ENCODE measurements at places on chromosomes 1 and 21.

DNA sequence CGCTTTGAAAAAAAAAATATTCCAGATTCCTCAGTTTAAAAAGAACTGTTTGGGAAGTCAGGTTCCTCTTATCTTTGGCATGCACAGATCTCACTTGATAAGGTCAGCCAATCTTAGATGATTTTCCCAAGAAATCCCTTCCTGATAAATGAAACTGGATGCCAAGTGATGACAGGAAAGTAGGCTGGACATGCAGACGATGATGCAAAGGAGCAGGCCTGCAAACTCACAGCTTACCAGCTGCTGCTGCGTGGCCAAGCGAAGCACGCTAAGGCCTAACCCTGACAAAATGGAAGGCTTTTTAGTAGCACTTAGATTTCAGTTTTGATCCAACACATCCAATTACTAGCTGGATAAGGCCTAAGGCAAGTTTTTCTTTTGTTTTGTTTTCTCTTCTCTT, 10.1 kb downstream of the TADA1 start:
- no peak for DNase-seq

- no peak for DNase-seq
These were observed 21.6 kb downstream of the PLPP3 start for GRCh38 chr1:56557746-56558145.

GRCh38 chr1:81802457-81802706, 1.6 kb downstream of the ADGRL2 start:
- DNase-seq, result no peak

DNA sequence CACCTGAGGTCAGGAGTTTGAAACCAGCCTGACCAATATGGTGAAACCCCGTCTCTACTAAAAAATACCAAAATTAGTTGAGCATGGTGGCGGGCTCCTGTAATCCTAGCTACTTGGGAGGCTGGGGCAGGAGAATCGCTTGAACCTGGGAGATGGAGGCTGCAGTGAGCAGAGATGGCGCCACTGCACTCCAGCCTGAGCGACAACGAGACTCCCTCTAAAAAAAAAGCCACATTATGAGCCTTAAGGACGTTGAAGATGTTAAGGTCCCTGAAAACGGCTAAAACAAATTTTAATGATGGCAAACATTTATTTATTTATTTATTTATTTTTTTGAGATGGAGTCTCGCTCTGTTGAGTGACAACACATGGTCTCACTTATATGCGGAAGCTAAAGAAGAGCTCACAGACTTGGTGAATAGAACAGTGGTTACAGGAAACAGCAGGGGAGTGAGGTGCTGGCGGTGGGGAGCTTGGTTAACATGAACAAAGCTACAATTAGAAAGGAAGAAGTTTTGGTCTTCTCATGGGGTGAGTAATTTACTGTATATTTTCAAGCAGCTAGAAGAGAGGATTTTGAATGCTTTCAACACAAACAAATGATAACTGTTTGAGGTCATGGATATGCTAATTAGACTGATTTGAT, 47.1 kb downstream of the TCP10L start:
- no peak for DNase-seq

DNA sequence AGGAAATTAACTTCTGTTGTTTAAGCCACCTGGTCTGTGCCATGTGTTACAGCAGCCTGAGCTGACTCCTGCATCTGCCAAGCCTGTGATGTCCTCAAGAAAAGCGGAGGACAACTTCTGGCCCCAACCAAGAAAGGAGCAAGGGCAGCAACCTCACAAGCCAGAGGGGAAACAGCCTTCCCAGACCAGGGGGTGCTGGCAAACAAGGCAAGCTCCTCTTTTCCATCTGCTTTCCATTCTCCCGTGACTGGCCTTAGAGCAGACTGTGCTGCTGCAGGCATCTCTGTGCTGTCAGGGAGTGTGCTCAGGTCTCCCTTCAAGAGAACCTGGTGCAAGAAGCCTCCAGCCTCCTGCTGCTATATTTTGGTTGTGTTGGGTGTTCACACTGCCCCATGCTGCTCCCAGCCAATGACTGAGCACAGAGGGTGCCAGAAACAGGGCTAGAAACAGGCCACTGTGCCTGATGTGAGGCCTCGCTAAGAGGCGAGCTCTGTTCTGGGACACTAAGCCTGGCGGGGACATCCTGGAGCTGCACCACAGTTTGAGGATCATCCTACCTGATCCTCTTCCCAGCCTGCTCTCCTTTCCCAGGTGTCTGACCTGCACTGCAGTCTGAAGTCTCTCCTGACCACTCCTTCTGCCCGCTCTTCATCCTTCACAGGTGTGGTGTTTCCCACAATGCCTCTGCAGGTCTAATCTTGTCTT, 27.5 kb upstream of the SLAMF9 start:
- DNase-seq, result no peak

DNA sequence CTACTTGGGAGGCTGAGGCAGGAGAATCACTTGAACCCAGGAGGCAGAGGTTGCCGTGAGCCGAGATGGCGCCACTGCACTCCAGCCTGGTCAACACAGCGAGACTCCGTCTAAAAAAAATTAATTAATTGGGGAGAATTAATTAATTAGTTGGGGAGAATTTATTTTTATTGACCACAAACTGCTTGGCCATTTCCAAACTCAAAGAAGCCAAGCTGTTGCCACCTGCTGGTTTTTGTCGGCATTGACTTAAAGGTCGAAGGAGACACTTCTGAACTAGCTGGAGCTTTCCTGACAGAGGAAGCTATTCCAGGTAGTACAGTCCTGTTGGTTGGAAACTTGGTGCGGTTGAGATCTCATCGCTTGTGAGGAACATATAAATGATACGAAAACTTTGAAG, 13.1 kb downstream of the MAP1LC3C start:
- no peak for DNase-seq
